8988T (cell line): ENCODE measurements at places on chromosomes 16 and 17.

- DNase-seq: no peak
These were observed 5.3 kb downstream of the BEAN1 start for GRCh38 chr16:66432429-66432828.

- no peak for DNase-seq
These were observed 109.7 kb downstream of the C16orf95 start for GRCh38 chr16:87207509-87207908.

- no peak for DNase-seq
These were observed 161.6 kb downstream of the PPM1E start for GRCh38 chr17:58917228-58917627.

GRCh38 chr17:67475161-67475937 lies 98.3 kb downstream of the PITPNC1 start:
- DNase-seq: peak; percentile 41

DNA sequence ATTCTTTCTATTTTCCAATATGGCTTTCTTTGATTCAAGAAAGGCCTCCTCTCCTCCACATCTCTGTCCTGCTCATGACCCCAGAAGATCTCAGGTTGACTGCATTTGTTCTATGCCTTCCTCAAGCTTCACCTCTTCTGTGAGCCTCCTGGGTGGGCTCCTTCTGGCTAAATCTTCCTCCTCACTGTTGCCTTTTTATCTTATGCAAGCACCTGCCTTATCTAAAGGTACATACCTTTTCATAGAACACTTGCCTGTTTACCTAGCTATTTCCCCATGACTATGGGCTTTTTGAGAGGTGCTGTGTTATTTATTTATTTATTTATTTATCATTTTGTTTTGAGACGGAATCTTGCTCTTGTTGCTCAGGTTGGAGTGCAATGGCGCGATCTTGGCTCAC lies 81.1 kb downstream of the UTP18 start:
- no peak for DNase-seq

DNA sequence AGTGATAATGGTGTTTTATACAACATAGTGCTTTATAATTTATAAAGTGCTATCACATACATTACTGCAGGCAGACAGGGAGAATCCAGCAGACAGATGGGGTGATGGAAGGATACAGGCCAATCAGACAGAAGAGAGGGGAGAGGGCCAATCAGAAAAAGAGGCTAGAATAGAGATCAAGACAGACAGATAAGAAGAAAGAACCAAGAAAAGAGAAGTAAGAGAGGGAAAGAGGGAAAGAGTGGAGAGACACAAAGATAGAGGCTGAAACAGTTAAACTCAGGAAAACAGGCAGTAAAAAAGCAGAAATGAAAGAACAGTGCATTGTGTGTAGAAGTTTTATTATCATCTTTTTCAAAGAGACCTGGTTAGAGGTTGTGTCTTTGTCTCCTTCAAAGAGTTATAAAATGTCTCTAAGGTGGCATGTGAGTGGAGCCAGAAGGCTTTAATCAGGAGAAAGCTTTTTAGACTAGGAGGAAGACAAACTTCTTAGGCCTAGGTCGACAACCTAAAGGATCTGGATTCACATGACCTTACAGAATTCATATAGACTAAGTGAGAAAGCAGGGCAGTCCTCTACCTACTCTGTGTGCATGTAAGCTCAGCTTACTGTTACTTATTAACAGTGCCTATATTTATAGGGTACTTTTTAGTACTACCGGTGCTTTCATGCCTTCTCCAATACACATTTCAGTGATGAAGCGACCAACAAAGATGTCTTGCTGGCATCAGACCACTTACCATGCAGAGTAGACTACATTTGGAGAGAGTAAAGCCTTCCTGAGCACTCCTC lies 8.3 kb upstream of the CHD3 start:
- DNase-seq: no peak

DNA sequence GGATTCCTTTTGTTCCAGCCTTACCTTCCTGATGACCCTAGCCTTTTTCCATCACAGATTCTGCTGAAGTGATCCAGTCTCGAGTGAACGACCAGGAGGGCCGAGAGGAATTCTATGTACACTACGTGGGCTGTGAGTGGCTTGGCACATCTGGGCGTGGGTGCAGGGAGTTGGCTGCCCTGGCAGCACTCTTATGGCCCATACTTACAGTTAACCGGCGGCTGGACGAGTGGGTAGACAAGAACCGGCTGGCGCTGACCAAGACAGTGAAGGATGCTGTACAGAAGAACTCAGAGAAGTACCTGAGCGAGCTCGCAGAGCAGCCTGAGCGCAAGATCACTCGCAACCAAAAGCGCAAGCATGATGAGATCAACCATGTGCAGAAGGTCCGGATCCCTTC lies 2.7 kb downstream of the KAT8 start:
- DNase-seq: no peak

- DNase-seq: no peak
These were observed 273.5 kb upstream of the RPL38 start for GRCh38 chr17:73929860-73930430.

GRCh38 chr17:57481910-57482391 lies 225.6 kb downstream of the MSI2 start:
- no peak for DNase-seq

DNA sequence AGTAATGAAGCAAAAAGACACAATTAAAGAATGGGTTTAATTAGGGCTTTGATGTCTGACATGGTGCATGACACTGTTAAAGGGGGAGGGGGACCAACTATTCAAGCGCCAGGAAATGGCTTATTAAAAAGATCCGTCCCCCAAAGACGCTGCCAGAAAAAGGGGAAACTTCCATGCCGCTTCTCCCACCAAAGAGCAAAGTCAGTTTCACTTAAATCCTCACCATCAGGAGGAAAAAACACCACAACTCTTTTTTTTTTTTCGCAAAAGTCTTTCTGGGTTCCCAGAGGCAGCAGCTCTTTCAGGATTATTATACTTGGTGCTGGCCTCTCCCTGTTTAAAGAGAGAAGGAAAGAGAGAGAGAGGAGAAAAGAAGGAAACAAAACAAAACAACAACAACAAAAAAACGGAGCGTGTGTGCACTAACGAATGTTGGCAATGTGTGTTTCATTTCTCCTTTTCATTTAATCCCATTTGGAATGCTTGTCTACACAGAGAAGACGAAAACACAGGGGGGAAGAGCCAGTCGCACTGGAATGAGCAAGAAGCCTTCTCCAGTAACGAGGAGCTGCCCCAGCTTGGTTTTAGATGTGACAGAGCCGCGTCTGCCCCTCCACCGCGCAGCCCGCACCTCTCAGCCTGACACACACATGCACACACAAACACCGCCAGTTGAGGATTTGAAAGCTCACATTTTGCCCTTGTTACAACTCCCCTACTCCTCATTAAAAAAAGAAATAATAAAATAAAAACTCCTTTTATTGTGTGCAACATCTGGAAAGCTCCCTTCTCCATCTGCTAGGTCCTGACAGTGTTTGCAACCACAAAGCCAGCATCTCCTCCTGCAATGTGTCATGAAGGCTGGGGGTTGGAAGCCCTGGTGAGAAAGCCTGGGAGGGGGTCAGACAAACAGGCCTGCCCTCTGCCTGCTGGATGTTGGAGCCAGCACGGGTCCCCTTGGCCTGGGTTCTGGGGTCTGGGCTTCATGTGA lies 32.7 kb upstream of the AXIN2 start:
- no peak for DNase-seq

DNA sequence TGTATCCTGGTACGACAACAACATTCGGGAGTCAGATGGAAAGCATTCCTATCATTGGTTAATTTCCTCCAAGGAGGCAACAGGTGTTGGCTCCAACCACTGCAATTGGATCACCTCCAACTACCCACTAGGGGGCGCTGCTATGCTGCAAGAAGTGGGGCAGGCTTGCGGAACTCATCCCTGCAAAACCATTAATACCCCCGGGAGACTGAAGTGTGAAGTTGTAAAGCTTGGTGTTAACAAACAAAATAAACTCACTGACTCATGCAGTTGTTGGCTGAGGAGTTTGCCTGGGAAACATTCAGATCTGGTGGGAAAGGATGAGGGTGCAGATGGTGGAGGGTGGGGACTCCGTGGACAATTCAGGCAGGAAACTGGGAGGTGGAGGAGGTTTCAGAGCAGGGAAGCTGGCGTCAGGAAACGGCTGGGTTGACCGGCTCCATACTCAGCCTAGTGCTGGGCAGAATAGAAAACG lies 84.9 kb downstream of the HS3ST2 start:
- DNase-seq: peak; percentile 11

GRCh38 chr17:29683481-29683880 lies 60.8 kb upstream of the CORO6 start:
- DNase-seq: no peak

DNA sequence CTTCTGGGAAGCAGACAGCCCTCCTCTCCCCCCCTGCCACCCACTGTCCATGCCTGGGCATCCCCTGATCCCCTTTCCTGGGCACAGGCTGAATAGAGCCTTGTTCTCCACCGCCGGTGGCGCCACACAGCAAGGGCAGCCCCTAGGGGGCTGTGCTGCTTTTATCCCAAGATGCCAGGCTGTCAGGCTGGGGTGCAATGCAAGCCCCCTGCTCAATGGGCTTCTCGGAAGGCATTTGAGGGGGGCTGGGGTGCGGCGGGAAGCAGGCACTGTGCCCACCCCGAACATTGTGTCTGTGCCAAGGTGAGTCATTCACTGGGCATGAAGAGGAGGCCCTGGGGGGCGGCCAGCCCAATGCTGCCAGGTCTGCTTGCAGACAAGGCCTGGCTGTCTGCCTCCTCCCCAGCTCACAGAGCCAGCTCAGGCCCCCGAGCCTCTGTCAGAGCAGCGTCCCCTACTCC lies 1.5 kb upstream of the GFAP start:
- DNase-seq: no peak

DNA sequence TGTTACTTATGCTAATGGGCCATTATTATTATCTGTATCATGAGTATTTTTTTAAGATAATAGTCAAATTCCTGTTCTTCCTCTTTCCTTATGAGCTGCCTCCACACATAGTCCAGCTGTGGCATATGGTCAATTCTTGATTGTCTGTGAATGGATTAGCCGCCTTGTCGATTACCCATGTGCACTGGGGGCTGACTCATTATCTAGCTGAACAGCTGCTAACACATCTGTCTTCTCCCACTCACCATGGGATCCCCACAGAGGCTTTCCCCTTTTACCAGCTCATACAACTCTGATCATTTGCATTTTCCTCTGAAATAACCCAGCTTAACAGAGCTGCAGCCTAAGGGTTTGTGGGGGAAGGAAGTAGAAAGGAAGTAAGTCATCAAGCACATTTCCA lies 915.0 kb downstream of the CDH11 start:
- no peak for DNase-seq

DNA sequence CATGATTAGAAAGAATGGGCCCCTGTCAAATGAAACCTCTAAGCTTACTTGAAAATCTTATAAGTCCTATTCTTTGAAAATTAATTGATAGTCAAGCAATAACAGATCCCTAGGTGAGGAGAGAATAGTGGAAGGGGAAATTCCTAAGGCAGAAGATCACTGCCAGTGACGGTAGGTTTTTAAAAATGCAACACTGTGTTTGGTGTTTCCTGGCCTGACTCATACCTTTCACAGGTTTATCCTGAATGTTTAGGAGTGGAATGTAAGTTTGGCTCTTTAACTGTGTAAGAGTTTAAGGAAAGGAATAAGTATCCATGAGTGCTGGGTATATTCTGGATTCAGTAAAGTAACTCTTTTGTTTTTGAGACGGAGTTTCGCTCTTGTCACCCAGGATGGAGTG lies 23.8 kb downstream of the HAPSTR1 start:
- no peak for DNase-seq

DNA sequence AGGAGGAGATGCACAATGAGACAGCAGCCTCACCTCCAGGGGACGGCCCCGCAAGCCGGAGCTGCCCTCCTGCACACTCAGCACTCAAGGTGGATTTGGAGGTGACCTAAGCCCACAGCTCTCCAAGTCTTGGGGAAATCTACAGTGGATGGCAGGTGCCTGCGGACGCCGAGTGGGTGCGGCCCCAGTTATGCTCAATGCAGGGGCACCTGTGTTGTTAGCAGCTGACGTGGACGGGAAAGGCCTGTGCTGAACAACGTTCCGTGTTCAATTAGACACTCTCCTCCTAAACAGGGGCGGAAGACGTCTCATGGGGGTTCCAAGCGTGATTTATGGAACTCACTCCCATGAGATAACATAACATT lies 22.0 kb upstream of the METRNL start:
- no peak for DNase-seq
